Vein endothelial cell (primary cell): ENCODE measurements at places on chromosomes 1 and 21. TPM values are rescaled to one million over a fixed set of nuclear protein-coding genes. Genes with fewer than 3 reads are reported as not detected.

Gene FAM72D
- 0.65 and 0.86 TPM in 2 replicates for total RNA-seq

Gene DRAXIN
- total RNA-seq, result 0.33 and 0.96 TPM in 2 replicates

Gene ECM1
- total RNA-seq, result 0.65 and 1.1 TPM in 2 replicates

Gene NUDT4B
- 131 and 173 TPM in 2 replicates for total RNA-seq

Gene SOX13
- total RNA-seq, result 24.6 and 39.5 TPM in 2 replicates

Gene OR2T2
- total RNA-seq, result not detected in 2 replicates

Gene PIGM
- total RNA-seq, result 4.6 and 5.6 TPM in 2 replicates

Gene SLC2A5
- total RNA-seq, result under 0.01 and 0.33 TPM in 2 replicates

Gene NCAM2
- total RNA-seq, result 0.33 and 0.57 TPM in 2 replicates
